ENCODE measurements at places on chromosomes 1 and 21.

DNA sequence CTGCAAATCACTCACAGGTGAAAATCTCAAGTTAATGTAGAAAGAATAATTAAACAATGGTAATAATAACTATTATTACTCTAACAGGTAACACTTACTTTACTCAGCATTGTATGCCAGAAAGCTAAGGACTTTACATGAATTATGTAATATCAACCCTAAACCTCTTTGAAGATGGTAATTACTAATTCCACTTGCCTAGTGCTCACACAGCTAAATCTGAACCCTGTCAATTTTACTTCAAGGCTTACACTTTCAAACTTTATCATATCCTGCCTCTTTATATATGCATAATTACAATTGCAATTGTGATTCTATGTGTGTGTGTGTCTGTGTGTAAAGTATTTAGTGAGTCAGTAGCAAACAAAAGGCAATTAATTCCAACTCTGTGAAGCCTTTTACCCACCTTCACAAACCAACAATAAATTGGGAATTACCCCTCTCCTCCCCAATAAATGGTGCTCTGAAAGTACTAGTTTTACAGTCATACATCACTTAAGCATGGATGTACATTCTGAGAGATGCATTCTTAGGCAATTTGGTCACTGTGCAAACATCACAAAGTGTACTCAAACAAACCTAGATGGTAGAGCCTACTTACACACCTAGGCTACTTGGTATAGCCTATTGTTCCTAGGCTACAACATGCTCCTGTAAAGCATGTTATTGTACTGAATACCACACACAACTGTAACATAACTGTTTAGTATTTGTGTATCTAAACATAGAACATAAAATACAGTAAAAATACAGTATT lies 5.9 kb downstream of the ZNF644 start:
- no peak for DNase-seq

- no peak for DNase-seq
These were observed 22.2 kb upstream of the ITPKB start for GRCh38 chr1:226761322-226761721.

DNA sequence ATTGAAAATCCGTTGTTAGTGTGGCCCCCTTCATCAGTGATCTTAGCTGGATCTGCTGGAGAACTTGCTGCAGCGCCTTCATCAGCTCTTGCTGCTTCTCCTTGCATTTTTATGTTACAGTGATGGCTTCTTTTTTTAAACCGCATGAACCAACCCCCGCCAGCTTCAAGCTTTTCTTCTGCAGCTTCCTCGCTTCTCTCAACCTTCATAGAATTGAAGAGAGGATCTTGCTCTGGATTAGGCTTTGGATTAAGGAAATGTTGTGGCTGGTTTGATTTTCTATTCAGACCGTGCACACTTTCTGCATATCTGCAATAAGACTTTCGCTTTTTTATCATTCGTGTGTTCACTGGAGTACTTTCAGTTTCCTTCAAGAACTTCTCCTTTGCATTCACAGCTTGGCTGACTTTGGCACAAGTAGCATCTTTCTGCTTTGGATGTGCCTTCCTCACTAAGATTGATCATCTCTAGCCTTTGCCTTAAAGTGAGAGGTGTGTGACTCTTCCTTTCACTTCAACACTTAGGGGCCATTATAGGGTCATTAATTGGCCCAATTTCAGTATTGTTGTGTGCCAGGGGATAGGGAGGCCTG lies 13.1 kb downstream of the RNF187 start:
- DNase-seq = no peak

DNA sequence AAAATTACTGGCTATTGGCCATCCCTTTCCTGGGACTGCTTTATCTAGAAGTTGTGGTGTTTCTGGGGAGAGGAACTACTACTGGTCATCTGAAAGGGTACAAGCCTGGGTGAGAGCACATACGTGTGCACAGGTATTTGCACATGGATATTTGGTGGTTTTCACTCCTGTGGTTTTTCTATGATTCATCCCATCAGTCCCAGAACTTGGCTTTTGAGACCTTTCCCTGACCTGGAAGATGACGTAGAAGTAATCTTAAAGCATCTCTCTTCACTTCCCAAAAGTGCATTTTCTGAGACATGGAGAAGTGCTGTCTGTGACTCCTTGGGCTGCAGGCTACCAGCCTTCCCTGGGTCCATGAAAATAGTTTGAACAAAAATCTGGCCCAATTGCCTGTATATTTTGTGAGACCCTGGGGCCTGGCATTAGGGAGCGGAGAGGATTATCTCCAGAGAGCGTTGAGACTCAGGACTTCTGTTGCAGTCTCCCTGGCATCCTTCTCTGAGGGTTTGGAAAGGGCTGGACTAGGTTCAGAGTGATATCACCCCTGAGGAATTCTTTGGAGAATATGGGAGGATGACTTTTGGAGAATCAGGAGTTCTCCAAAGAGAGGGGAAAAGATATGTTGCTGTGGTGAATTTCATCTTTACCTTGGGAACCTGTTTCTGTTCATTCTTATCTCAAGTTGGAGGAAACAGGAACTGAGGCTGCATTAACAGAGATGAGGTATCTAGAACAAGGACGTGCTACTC lies 130.8 kb downstream of the NOS1AP start:
- no peak for DNase-seq

- no peak for DNase-seq
These were observed 50.1 kb downstream of the AK4 start for GRCh38 chr1:65198096-65198495.

GRCh38 chr1:53080041-53080440 lies 18.0 kb downstream of the PODN start:
- DNase-seq = no peak

GRCh38 chr1:113325022-113325421 lies 65.3 kb upstream of the MAGI3 start:
- no peak for DNase-seq

GRCh38 chr1:68223687-68224086 lies 8.6 kb downstream of the WLS start:
- no peak for DNase-seq

DNA sequence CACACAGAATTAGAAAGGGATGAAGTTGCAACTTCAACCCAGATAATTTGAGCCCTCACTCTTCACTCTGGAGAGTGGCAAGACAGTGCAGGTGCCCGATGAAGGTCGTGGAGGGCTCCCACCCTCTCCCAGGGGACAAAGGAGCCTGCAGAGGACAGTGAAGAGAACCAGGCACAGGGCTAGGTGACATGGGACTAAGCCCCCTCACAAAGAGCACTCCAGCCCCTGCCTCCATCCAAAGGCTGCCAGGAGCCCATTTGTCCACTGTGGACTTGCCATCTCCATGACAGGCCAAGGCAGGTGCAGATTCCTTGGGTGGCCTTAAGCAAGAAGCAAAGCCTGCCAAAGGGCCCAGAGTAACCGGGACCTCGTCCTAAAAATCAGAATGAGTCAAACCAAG lies 15.1 kb downstream of the ERRFI1 start:
- no peak for DNase-seq

- DNase-seq = no peak
These were observed 110.3 kb downstream of the HUNK start for GRCh38 chr21:31983120-31983519.

GRCh38 chr1:30600706-30601105 lies 122.7 kb downstream of the MATN1 start:
- DNase-seq = no peak

GRCh38 chr1:234433563-234434285 lies 45.3 kb downstream of the TARBP1 start:
- DNase-seq = peak; percentile 42

GRCh38 chr1:35603941-35604340 lies 30.8 kb downstream of the TFAP2E start:
- DNase-seq = no peak

DNA sequence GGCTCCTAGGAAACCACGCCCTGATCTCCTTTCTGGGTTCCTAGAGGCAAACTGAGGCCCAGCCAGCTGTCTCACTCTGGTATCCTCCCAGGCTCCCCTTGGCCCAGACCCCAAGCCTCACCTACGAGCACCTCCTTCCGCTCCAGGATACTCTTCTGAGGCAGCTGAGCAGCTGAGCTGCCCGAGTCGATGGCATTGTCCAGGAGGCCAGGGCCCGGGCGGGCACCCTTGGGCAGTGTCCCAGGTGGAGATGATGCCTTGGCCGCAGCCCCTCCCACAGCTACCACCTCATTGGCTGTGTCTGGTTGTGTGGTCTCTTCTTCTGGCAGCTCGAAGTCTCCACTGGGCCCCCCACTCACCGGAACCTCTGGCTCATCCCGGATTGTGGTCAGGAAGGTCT lies 34.4 kb downstream of the SDC3 start:
- no peak for DNase-seq

- DNase-seq = no peak
These were observed 494 bp downstream of the NT5C1A start for GRCh38 chr1:39671433-39671792.

- DNase-seq = no peak
These were observed 105.2 kb downstream of the NFIA start for GRCh38 chr1:61187352-61188086.

DNA sequence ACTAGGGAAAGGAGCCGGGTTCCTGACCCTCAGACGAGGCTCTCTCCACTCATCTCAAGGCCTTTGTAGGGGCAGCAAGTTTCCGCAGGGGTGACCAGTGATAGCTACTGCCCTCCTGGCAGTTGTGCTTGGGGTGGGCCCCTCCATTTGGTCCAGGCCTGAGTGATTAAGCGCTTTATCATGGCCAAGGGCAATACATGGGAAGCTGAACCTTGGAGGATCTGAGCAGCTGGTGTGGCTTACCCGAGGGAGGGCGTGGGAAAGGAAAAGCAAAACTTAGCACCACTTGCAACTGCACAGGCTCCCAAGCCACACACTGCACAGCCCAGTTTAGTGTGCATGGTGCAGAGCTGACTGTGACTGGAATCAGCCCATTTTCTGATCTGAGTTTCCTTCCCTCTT lies 47.8 kb downstream of the GADD45A start:
- DNase-seq = no peak

GRCh38 chr21:41361786-41362604 lies at the start of gene MX2:
Gene MX2, plus strand, starts transcription at chr21:41362027. Its CDS starts 14,880 bp downstream, at chr21:41376907.
- DNase-seq = peak; percentile 73

DNA sequence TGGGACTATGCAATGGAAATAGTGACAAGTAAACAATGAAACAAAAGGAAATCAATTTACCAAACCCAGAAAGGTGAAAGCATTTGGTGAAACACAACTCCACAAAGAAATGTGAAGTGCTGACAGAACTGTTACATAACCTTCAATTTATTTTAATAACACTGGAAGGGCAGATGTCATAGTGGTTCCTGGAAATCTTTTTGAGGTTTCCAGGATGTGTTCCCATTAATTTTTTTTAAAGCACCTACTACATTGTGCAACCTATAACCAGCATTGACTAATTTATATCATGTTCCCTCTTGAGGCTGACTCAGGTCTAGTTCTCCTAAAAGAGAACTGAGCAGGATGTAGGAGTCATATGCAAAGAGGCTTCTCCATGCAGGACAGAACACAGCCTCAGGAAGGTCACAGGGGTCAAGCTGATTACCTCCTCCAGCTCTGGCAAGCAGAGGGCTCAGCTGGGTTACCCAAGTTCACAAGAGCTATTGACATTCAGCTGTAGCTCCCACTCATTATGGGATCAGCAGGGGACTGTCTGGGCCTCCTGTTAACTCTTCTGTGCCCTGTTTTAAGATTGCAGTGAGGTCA lies 157.1 kb upstream of the NRIP1 start:
- DNase-seq = no peak

GRCh38 chr21:39180429-39181019 lies 2.7 kb downstream of the PSMG1 start:
- no peak for DNase-seq

DNA sequence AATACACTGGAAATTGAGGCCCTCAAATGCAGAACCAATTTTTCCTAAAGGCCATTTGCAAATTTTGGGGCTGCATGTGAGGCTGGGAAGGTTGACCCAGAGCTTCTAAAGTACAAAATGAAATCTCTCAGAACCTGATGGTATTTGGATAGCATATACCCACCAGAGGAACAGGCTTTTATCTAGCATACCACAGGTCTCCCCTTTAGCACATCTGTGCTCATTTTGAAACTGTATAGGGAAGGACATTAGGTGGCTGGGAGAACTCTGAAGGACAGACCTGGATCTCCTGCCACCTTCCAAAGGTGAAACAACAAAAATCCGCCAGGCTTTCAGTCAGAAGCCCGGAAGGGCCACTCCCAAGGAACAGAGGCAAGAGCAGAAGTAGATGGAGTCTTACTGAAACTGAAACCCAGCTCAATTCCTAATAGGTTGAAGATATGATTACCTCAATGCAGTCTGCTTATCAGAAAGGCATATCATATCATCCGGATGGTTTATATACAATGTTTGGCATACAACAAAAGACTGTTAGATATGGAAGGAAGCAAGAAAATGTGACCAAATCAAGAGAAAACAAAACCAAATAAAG lies 11.6 kb downstream of the CD55 start:
- no peak for DNase-seq

DNA sequence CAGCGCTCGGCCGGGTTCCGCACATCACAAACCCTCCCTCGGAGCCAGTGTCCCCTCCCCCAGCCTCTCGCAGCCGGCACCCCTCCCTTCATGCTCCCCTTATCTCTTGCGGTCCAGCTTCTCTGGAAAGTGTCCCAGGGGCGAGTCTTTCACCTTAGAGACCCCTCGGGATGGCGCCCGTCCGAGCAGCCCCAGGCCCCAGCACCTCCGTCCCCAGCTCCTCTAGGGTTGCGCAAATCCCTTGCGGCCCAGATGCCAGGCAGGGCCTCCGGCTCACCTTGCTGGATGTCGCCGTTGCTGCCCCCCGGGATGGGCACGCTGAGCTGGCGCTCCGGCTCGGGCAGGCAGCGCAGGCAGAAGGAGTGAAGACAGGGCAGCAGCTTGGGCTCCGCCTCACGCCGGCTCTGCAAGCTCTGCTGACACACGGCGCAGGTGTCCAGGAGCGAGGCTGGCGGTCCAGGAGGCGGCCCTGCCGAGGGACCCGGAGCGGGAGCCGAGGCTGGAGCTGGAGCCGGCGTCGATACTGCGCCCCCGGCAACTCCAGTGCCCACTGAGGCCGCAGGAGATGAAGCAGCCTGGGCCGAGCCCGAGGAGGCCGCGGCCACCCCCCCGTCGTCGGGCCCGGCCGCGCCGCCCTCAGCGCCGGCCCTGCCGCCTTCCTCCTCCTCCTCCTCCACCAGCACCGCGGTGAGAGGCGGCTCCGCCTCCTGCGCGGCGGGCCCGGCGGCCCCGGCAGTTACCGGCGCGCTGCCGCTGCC lies 550 bp downstream of the TRIM33 start:
- DNase-seq = no peak

- no peak for DNase-seq
These were observed 62.6 kb upstream of the NRIP1 start for GRCh38 chr21:15127437-15127836.

DNA sequence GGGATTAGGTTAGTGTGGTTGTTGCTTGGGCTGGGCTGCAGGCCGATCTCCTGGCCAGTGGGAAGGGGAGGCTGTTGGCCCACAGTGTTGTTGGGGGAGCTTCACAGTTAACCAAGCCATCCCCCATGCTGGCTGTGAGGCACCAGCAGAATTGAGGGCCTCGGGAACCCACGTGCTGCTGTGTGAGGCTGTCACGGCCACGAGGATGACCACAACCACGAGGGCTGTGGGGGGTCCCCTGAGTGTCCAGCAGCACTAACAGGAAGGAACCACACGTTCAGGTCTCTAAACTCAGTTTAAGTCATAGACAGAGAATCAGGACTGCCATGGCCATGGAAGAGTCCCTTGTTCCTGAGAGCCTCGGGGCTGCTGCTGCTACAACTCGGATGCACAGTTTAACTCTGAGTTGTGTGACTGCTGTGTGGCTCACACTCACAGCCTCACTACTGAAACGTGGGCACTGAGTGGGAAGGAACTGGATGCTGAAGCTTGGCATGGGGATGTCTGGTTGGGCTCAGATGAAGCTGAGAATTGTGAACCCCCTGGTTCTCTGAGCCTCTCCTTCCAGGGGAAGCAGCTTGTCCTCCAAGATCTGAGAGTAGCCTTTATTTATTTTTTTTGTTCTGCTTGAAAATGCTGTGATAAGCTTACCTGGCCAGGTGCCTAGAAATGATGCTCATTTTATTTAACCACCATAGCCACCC lies 4.8 kb upstream of the MMEL1 start:
- DNase-seq = no peak

All from GM13977 (cell line).